Stimulated activated CD8-positive, alpha-beta memory T cell treated with anti-CD3 and anti-CD28 coated beads, Interleukin-15, amount 100 ng/mL, for 4 hours (primary cell): ENCODE measurements at places on chromosomes 2 and 18.

DNA sequence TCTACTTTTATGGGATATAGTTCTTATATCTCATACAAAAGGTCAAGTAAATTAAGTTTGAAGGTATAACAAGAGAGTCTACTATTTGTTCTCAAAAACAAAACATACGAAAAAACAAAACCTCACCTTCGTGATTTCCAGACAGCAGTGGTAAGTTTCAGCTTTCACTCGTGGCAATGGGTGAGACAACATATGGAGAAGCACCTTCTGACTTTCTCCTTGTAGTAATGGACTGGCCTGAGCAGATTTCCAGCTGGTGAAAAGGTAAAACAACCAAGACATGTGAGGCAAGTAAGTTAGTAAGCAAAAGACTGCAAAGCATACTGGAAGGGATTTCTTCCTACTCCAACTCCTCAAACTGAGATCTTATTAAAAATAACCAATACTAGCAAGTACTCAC lies 39.6 kb downstream of the RTTN start:
- DNase-seq, result no peak

DNA sequence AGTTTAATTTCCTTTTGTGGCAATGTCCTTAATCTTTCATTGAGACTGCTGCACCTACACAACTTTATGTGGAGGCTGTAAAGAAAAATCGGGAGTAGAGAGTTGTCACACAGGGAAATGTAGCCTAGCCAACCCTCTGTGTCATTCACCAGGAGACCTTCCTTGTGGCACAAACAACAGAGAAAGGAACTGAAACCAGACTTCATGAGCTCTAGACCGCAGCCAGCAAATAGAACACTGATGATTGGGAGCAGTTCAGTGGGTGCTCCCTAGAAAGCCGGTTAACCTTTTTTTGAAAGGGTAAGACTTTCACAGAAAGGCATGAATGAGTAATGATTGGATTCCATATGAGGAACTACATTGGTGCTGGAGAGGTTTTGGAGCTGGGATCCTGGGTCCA lies 1752.4 kb upstream of the CELF4 start:
- DNase-seq, result no peak

DNA sequence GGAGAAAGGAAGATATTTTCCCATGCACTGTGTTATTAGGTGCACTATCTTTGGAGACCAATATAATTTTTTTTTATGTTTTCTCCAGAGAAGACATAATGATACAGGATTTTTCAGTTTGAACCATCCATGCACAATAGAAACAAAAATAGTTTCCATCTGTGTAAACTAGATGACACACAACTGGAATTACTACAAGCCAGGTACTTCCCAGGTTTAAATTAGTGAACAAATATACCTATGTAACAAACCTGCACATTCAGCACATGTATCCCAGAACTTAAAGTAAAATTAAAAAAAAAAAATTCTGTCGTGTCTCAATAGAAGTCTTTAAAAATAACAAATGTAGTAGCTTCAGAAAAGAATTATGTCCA lies 1616.8 kb upstream of the ACVR2A start:
- DNase-seq, result no peak

- DNase-seq, result no peak
Measured at GRCh38 chr2:10278029-10278762, 24.5 kb upstream of the HPCAL1 start.

- no peak for DNase-seq
Measured at GRCh38 chr2:102717308-102718018, 44.4 kb upstream of the TMEM182 start.

- DNase-seq, result no peak
Measured at GRCh38 chr2:112152476-112153178, 14.4 kb downstream of the FBLN7 start.

DNA sequence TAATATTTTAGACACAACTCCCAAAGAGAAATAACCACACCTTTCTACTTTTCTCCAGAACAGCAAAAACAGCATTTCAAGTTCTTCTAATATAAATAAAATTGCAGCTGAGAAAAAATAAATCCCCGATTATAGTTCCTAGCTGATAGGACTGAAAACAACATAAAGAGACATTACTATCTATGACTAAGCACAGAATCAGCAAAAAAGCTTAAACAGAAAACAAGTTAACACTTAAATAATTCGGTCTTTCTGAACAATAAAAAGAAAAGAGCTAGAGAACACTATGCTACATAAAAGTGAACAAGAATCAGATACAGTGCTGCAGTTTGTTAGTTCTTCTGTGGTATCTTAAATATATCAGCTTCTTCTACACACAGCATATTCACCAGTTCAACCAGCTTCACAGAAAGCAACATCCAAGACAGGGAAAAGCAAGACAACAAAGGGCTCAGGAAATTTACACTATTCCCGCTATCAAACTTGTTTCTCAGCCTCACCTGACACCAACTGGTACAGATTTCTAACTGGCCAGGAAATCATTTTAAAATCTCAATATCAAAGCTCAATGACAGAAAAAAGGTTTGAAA lies 28.6 kb downstream of the FEZ2 start:
- no peak for DNase-seq
